Activated effector memory CD4-positive, alpha-beta T cell treated with anti-CD3 and anti-CD28 coated beads, Interleukin-2, amount 50 U/mL, for 16 hours (primary cell): ENCODE measurements at places on chromosomes 3 and 15.
A peak's percentile ranks its signal among the peaks of the same experiment; 100 is the strongest.

DNA sequence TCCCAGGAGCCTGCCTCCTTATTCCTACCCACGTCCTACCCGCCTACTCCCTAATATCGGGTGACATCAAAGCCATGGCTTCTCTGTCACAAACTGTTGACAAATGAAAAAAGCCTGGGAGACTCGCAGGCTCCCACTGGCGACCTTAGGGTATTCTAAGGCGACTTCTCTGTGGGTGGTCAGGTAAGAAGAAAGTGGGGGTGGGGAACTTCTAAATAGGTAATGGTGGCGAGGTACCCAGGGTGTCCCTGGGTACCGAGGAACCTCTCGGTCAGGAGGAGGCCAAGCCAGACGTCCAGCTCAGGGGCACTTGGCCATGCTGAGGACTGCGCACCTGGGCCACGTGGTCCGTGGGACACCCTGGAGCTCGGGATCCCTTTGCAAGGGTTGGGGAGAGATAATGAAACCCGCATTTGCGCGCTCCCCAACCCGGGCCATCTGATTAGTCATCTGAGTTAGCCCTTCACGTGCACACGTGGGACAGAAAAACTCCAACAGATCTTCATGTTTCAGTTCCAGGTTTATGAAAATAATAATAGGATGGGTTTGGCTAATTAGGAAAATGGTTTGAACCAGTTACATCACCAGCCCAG lies 78.2 kb downstream of the NR2F2 start:
- DNase-seq, result no peak

- DNase-seq, result no peak
These were observed 6.1 kb downstream of the CRYBG3 start for GRCh38 chr3:97827741-97828471.

- no peak for DNase-seq
These were observed 84.5 kb upstream of the SETMAR start for GRCh38 chr3:4218456-4219226.

- no peak for DNase-seq
These were observed 400.1 kb downstream of the NSUN3 start for GRCh38 chr3:94462931-94463330.

DNA sequence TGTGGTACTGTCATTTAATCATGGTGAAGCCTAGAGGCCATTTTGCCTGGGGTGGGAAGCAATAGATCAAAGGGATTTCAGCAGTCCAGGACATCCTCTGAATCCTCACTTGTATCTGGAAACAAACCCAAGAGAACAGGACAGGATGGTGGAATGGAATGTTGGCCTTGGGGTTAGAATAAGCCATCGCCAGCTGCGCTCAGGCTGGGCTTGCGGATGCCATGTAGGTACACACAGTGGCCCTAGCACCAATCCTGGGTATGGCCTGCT lies 76.5 kb upstream of the ALDH1A3 start:
- no peak for DNase-seq

DNA sequence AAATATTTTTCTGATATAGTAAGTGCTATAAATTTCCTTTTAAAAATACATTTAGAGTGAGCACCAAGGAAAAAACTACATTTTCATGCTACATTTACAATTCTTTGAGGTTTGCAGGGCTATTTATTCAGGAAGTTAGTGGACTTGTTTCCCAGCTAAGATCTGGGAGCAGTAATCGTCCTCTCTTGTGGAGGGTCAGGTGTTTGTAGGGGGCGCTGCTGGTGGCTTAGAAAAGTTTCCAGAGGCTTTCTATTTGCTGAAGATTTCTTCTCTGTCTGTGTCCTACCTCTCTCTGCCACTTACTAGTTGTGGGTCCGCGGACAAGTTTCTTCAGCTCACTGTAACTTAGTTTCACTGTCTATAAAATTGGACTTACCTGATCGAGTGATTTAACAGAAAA lies 163.9 kb downstream of the PEX5L start:
- no peak for DNase-seq

DNA sequence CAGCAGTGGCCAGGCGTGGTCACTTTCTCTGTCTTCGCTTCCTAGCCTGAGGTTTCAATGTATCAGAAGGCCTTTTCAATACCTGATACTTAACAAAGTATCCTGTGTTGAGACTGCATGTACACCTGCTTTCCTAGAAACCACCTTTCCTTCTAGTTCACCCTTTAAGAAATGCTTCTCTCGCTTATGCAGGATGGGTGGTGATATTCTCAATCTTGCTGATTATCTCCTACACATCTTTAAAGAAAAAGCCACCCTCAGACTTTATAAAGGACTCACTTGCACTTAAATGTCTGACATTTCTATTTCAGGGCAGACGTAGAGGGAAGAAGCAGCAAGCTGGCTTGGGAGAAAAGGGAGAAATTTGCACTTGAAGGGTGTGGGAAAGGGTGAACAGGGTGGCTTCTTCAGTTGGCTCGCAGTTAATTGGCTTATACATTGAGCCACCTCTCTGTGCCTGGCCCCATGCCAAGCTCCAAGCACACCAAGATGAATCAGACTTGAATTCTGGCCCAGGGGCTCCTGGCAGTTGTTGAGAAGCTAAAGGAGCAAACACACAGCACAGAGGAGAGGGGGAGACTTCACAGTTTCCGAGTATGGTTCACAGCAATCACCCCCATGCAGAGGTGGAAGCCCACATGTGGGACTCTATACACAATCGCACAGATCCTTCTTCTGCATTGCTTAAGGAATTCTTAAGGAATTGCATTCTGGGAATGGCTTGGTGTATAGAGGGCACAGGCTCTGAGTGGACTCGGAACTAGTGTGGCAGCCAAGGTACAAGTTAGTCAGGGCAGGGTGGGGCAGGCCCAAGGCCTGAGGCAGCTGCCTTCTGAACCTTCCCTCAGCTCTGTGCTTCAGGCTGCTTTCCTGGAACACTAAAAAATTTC lies 1.3 kb downstream of the ARL6IP5 start:
- DNase-seq, result peak; percentile 91

DNA sequence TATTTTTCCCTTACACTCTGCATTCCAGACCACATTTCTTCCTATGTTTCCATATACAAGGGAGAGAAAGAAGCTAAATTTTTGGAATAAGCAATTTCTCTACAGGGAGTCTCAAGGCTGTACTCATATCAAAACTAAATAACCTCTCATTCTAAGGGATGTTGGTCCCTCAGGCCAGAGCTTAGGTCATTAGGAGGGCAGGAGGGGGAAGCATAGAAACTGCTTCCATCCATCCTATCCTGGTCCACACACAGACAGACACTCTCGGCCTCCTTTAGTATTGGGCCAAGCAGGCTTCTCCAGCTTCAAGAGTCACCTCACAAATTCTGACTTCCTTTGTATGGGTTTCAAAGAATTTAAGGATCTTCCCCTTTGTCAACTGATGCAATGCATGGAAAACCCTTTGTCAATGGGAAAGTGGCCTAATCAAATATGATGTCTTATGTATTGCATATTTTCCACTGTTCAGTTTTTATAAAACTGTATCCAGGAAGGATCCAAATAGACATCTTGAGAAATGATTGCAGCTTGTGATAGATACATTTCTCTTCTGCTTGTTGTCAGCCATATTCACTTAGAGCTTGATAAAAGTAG lies 140.7 kb upstream of the RARB start:
- DNase-seq, result no peak

GRCh38 chr15:74167891-74168331 lies 5.6 kb upstream of the ISLR start:
- DNase-seq, result no peak

DNA sequence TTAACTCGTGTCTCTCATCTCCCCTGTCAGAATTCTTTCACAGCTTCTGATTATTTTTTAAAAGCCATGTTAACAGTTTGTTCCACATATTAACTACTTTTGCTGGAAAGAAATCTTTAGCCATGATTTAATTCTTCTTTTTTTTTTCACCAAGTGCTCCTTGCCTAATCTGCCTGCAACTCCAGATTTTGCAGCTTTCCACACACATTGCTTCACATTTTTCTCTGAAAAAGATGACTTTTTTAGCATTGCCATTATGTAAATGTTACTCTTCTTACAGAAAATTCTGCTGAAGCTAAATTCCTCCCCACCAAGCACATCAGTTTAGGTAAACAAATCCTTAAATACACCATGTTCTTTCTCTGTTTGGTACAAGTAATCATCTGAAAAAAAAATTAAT lies 23.4 kb upstream of the PPARG start:
- no peak for DNase-seq

DNA sequence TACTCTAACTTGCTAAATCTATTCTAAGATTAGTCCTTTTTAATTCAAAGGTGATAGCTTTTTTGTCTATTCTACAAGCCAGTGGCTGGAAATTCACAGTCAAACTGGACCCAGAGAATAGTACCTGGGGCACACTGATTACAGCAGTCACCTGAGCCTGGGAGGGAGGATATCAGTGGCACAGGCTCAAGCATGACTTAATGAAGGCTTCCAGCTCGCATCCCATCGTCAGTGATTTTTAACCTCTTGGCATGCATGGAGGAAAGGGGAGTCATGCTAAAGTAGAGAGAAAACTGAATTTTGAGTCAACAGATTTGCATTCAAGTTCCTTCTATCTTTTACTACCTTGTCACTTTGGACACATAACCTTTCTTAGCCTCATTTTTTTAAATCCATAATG lies 24.8 kb downstream of the GOLIM4 start:
- DNase-seq, result no peak

GRCh38 chr3:127000119-127000518 lies 17.2 kb downstream of the PLXNA1 start:
- no peak for DNase-seq

- no peak for DNase-seq
These were observed 235.1 kb downstream of the CD47 start for GRCh38 chr3:107855710-107856109.

DNA sequence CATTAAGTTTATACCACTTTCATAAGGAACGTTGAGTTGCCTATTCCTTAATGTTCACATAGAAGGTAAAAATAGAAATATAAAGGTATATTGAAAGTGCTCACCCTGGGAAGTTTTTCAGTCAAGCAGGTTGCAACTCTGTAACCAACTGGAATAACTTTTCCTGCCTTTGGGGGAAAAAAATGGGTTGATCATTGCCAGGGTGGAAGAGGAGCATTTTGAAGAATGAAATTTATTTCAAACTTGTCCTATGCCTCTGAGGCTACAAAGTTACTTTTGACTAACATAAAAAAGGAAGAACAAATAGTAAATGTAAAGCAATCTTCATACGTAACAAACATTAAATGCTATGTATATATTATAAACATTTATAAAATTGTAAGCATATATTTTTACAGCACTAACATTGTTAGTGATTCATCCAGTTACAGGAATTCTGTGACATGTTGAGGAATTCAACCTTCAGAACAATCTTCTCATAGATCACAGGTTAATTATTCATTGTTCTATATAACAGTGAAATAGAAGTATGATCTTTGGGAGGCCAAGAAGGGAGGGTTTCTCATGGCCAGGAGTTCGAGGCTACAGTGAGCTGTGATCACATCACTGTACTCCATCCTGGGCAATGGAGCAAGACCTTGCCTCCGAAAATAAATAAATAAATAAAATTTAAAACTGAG lies 13.5 kb downstream of the EFHB start:
- DNase-seq, result no peak

DNA sequence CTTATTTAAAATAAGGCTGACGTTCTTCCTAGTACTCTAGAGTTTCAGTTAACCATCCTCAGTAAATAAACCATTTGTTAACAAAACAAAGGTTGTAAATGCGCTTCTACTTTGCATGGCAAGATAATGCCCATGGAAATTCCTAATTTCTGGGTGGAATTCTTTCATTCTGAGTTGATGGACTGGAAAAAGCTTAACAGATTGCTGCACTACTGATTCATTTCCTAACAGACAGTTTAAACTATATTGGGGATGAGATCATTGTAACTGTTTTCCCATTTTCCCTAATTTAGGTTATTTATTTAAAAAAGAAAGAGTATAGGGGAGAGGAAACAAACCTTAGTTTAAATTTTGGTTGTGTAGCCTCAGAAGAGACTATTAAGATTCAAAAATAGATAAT lies 342.2 kb downstream of the NLGN1 start:
- no peak for DNase-seq

DNA sequence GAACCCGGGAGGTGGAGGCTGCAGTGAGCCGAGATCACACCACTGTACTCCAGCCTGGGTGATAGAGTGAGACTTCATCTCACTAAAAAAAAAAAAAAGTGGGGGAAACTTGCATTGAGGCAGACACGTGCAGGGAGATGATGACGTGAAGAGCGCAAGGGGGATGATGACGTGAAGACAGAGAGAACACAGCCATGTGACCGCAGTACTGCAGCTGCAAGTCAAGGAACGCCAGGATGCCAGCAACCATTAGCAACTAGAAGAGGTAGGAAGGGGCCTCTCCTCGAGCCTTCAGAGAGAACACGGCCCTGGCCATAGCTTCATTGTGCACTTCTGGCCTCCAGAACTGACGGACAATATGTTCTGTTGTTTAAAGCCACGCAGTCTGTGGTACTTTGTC lies 28.3 kb downstream of the RFT1 start:
- no peak for DNase-seq

GRCh38 chr3:120171134-120171873 lies 77.1 kb upstream of the GSK3B start:
- no peak for DNase-seq

- no peak for DNase-seq
These were observed 121.6 kb downstream of the TMEM108 start for GRCh38 chr3:133159498-133160475.

DNA sequence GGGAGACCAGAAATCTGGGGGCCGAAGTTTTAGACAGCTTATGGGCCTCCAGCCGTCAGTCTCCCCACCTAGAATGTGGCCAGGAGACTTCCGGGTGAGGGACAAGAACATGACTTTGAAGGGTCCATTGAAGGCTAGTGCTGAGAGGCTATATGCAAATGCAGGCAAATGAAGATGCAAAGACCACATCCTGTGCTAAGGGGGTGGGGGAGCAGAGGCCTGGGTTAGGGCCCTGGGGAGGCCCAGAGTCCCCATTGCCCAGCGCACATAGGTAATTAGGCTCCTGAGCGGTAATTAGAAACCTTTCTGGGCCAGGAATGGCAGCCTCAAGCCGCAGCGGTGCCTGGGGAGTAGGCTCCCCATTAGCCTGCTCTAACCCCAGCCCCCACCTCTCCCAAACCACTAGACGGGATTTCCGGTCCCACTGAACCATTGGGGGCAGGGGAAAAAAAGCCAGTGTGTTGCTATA lies 6.8 kb downstream of the CSK start:
- DNase-seq, result peak; percentile 83

GRCh38 chr3:14169871-14170270 lies 8.5 kb downstream of the XPC start:
- no peak for DNase-seq

- no peak for DNase-seq
These were observed 13.8 kb downstream of the DENND4A start for GRCh38 chr15:65778269-65778668.

DNA sequence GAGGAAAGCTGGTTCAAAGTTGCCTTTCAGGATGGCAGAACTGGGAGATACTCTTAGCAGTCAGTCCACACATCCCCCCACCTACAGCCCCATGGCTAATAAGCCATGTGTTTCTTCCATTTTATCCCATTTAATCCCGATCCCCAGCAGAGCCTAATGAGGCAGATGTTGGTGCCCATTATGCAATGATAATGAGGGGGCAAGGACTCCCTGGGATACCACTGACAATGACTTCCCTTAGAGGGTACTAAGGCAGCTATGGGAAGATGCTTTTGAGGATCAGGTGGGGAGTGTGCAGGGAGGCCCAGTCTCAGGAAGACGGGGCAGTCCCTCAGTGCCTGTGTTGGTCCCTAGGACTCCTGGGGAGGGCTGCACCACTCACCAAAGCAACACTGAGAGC lies 43.8 kb upstream of the TBC1D21 start:
- no peak for DNase-seq

- DNase-seq, result no peak
These were observed 7.3 kb downstream of the MYO5C start for GRCh38 chr15:52288051-52288942.

GRCh38 chr15:78408355-78408640 lies 29.7 kb upstream of the IREB2 start:
- DNase-seq, result no peak
